ENCODE measurements at places on chromosomes 13 and 19.
A peak's percentile ranks its signal among the peaks of the same experiment; 100 is the strongest.

- DNase-seq, result no peak
Observed at GRCh38 chr13:20974981-20975585, 72.5 kb upstream of the XPO4 start.

- peak; percentile 44 for DNase-seq
Observed at GRCh38 chr13:32314271-32315237, 609 bp downstream of the ZAR1L start.

- no peak for DNase-seq
Observed at GRCh38 chr19:51503286-51503817, 1.8 kb upstream of the SIGLEC12 start.

- peak; percentile 56 for DNase-seq
Observed at GRCh38 chr13:106520251-106521054, 15.0 kb downstream of the EFNB2 start.

- no peak for DNase-seq
Observed at GRCh38 chr19:50268041-50268440, 61.1 kb downstream of the KCNC3 start.

DNA sequence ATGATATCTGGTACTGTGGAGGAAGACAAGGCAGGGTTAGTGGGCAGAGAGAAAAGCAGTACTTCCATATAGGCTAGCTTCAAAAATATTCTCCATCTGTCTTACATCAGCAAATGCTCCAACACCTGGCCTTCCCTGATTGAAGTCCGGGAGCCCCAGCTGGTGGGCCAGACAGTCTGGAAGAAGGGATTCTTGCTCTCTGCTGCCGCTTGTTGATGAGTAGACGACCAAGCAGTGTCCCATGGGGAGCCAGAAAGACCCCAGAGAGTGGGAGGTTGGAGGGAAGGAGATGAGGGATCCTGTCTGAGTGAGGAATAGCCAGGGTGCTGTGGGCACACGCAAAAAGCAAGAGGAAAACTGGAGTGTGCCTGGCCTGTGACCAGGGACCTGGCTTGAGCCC is 95.1 kb downstream of the ATP8A2 start:
- no peak for DNase-seq

DNA sequence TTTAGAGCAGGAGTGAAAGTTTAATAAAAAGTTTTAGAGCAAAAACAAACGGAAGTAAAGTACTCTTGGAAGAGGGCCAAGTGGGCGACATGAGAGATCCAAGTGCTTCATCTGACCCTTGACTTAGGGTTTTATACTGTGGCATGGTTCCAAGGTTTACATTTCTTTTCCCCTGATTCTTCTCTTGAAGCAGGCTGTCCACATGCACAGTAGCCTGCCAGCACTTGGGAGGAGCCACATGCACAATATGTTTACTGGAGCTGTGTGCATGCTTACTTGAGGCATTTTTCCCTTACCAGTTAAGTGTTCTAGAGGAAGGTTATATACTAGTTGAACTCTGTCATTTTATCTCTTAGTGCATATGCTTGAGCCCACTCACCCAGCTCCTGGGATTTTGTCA is 295.6 kb downstream of the TBC1D4 start:
- DNase-seq, result no peak

DNA sequence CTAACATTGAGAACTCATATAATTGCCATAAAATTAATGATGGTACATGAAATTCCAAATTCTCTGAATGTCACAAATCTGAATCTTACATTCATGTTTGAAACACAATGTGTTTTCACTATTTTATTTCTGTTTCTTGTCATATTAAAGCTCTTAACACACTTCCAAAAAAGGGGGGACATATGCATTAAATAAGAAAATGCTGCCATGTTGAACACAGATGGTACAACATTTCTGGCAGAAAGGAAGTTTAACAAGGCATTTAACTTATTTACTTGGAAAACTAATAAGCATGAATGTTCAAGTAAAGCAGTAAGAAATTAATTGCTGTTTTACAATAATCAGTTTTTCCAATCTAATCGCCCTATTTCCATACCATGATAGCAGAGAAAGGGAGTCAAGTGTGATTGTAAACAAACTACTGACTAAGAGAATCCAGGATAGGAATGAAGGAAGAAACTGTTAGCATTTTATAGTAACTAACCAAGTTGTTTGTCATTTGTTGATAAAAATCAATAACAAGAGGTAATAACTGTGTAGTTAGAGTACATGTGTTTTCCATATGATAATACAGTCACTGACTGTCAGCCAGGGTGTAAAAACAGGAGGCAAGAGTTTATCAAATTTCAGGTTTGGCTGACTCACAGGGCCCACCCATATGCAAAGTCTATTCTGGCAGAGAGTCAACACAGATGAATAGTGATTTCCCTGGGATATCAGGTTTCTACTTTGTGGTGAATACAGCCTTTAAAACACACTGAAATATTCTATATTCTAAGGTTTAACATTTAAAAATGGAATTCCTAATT is 5.7 kb upstream of the FOXO1 start:
- peak; percentile 70 for DNase-seq

DNA sequence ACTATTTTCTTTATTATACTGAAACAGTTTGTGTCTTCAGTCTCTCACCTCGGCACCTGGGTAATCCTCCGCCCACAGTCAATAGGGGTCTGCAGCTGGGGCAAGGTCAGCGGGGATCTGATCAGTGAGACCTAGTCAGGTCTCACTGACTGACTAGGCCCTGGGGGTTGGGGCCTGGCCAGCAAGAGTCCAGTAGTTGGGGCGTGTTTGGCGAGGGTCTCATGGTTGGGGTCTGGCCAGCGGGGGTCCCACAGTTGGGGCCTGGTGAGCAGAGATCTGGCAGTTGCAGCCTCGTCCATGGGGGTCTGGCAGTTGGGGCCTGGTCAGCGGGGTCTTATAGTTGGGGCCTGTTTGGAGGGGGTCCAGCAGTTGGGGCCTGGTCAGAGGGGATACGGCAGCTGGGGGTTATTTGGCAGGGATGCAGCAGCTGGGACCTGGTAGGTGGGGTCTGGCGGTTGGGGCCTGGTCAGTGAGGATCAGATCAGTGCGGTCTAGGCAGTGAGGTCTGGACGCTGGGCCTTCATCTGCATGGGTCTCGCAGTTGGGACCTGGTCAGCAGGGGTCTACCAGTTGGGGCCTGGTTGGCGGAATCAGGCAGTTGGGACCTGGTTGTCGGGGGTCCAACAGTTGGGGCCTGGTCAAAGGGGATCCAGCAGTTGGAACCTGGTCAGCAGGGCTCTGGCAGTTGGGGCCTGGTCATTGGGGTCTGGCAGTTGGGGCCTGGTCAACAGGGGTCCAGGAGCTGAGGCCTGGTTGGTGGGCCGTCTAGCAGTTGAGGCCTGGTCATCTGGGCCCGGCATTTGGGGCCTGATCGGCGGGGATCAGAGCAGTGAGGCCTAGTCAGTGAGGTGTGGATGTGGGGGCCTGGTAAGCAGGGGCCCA is 61.1 kb upstream of the TPM4 start:
- DNase-seq, result no peak

GRCh38 chr19:3145909-3146676 is 10.3 kb downstream of the GNA15 start:
- no peak for DNase-seq

DNA sequence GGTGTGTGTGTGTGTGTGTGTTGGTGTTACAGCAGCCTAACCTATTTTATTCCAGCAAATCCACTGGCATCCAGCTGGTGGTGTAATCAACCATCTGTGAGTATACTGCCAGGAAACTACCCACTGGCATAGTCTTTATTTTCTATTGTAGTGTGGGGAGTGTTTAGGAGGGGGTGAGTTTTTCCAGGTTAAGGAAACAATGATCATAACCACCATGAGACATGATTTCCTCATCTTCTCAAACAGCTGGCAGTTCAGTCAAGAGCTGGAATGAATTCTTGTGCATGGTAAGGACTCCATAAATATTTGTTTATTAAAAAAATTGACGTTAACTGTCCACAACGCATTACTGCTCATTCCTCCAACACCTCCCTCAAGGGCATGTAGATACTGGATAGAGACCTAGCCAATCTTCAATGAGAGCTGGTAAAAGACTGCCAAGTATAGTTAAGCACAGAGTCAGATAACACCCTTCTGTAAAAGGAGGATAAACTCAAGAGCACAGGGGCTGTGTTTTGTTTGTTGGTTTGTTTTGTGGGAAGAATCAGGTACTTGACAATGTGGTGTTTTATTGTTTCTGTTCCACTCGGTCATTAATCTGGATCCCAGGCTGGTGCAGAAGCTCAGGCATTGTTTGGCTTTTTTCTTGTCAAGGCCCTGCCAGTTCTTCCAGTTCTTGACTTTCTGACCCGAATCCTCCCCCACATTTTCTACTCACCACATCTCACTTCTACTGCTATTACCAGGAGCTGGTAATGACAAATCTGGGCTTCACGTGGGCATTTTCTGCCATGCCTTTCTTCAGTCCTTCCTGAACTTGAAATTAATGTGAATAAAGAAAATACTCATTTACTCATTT is 31.6 kb upstream of the SLC46A3 start:
- DNase-seq, result no peak

DNA sequence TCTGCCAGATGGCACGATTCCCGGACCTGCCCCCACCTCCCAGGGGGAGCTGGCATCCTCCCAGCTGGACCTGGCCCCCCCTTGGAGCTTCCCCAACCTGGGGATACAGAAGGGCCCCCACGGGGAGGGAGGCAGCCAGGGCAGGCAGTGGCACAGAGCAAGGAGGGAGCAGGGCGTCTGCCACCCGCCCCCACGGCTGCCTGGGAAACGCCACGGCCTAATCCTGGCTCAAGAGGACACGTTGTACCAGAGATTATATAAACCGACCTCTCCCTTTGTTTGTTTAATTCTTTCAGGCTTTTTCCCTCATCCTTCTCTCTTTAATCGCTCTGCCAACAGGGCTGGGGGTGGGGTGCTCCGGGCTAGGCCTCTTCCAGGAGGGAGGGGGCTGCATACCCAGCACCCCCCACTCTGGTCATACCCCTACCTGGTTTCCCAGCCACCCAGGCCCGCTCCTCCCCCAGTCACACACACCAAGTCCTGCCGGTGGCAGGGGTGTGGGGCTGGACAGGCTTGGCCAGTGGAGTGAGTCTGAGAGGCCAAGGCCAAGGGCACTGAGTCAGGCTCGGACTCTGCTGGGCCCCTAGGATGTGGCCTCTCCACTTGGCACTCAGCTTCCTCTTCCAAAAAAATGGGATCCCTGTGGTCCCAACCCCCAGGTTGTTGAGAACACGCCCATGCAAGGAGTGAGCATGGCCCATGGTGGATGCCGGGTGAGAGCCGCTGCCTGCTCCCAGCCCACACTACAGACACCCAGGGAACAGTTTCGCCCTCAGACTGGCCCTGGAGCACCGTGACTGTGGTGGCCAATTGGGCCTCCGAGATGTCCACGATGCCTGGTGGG is 29.5 kb upstream of the NFIC start:
- DNase-seq, result peak; percentile 48

DNA sequence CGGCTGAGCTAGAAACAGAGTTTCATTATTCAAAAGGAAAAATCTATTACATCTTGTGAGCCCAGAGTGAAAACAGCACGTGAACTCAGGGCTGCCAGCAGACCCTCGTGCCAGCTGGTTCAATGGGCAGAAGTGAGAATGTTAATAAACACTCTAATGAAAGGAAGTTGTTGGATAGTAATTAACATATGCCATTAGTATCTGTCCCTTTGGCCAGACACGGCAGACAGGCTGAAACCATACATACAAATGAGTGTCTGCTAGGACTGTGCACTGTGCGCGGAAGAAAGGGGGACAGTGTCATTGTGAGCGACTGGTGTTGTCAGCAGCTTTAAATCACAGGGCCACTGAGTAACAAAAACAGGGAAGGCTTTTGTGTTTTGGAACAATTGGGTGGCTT is 121.9 kb upstream of the TSC22D1 start:
- DNase-seq, result no peak

DNA sequence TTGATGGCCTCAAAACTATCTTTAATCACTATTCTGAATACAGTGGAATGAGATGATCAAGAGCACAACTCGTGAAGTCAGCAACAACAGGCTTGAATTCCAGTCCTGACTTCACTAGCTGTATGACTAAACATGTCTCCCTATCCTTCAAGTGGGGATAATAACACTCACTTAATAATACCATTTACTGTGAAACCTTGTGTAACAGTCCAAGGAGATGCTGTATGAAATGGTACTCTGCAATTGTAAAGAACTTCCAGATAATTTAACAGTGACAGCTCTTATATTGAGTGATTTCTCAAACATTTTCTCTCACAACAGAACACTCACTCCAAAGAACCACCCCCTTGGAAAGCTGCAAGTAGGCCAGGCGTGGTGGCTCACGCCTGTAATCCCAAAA is 823.1 kb downstream of the DIAPH3 start:
- no peak for DNase-seq

DNA sequence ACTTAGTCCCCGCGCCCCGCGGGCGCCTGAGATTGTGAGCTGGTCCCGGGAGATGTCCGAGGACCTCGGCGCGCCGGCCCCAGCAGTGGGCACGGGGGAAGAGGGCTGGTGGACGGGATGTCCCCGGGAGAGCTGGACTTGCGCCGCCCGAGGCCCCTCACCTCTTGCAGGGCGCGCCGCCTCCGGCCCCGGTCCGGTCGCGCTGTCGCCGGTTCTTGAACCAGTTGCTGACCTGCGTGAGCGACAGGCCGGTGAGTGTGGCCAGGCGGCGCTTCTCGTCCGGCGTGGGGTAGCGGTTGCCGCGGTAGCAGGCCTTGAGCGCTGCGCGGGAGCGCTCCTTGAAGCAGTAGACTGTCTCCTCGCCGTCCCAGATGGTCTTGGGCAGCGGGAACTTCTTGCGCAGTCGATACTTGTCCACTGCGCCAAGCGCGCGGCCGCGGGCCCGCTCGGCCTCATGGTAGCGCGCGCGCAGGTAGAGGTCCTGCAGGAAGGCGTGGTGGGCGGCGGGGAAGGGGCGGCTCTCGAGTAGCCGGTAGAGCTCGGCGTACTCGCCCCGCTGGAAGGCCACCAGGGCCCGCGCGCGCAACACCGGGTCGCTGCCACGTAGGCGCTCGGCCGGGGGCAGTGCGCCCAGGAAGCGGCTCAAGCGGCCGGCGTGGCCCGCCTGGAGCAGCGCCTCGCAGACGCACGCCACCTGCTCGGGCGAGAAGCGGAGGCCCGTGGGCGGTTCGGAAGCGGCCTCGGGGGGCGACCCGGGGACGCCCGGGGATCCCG is 984 bp downstream of the SIX5 start:
- peak; percentile 65 for DNase-seq

- no peak for DNase-seq
Observed at GRCh38 chr13:78600280-78600883, 3.0 kb downstream of the POU4F1 start.

DNA sequence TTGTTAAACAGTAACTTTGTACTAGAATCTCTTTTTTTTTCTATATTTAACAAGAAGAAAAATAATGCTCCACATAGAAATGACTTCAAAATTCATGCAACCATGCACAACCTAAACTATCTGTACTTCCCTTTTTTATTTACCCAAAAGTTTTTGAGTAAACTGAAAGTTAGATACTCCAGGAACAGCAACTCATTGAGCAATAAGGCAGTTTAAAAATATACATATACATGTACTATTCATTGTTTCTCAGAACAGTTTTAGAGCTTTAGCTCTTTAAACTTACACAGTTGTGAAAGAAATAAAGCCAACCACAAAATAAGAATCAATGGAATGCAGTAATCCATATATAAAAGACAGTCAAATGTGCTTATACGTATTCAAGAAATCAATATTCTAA is 39.2 kb downstream of the MTMR6 start:
- DNase-seq, result no peak
